Left lobe of liver (tissue), 2 donors: ENCODE measurements at places on chromosomes 13 and 19. TPM values are rescaled to one million over a fixed set of nuclear protein-coding genes. Genes with fewer than 3 reads are reported as not detected.

The CATSPERD gene
- total RNA-seq: not detected

The KISS1R gene
- total RNA-seq: not detected

The AMER2 gene
- not detected for total RNA-seq

The SHANK1 gene
- total RNA-seq: 0.23 TPM

The MAP4K1 gene
- total RNA-seq: 3.5 TPM

- DNase-seq: no peak
These were observed 690.8 kb upstream of the ARGLU1 start for GRCh38 chr13:107258599-107259187.

- DNase-seq: no peak
These were observed 28.9 kb upstream of the ZNF729 start for GRCh38 chr19:22257381-22257780.

DNA sequence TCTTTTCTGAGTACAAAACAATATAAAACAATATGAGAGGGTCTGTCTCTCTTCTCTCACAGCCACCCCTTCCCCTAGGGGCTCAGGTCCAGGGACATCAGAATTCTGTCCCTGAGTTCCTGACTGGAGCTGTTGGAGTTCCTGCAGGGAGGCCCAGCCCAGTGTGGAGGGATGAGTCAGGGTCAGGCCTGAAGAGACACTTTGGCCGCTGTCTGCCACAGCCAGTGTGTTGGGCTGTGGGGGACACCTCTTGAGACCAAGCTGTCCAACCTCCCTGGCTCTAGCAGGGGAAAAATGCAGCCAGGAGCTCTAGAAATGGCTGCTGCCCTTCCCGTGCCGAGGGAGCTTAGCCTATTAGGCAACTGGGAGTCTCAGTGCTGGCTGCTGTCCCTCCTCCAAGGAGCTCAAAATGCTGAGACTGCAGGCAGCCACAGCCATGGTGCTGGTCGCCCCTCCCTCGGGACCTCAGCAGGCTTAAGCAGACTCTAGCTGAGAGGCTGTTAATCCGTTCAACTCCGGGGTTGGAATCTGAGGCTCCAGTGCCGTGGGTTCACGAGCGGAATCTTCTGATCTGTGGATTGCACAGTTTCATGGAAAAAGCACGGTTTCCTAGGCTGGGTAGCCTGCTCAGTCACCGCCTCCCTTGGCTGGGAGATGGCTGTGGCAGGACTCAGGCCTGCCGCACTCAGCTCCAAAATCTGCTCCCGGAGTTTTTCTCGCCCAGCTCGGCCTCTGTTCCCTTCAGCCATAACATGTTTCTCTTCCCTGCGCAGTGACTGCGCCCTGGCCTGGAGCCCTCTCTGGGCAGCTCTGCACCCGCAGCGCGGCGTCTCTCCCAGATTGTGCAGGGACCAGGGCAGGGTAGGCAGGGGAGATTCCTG is 3.8 kb upstream of the ZNF626 start:
- DNase-seq: no peak

- DNase-seq: no peak
These were observed 6.3 kb upstream of the RXFP2 start for GRCh38 chr13:31733066-31733465.

DNA sequence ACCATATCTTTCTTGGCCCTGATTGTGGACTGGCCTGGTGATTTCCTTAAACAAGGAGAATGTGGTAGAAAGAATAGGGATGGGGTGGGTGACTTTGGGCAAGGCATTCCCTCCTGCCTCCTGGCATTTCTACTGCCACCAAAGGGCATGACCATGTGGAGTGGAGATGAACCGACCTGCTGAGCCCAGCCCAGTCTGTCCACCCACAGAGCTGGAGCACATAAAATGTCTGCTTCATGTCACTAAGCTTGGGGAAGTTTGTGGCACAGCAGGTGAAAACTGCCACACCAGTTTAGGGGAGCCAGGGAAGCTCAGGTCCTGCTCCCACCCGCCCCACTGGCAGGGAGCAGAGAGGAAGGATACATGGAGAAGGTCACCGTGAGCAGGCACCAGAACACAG is 6.3 kb downstream of the TMEM161A start:
- no peak for DNase-seq

GRCh38 chr19:6999933-7000332 is 21.3 kb downstream of the MBD3L2B start:
- DNase-seq: no peak

- DNase-seq: peak; percentile 82
These were observed 4.3 kb upstream of the C5AR1 start for GRCh38 chr19:47305309-47305751.

DNA sequence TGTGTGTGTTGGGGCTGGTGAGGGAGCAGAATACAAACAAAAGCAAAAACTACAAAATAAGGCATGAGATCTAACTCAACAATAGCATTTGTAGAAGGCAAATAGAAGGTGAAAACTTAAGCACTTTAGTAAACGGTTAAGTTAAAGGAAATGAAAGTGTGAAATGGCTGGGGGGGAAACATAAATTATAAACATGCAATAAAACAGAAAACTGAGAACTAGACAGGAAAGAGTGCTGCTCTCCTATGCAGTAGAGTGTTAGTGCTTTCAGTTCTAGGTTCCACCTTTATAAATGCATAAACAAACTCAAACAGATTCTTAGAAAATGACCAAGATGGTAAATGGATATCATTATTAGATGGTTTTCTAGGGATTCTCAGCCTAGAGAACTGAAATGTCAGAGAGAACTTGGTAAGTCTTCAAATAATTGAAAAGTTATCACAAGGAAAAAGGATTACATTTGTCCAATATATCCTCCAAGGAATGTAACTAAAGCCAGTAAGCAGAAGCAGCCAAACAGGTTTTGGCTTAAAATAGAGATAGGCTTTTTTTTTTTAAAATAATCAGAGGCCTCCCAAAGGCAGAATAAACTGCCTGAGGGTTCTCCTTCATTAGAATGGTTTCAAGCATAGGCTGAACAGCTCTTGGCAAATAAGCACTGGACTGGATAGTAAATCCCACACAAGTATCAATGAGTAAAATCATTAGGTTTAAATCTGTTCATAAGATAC is 23.3 kb downstream of the RBM26 start:
- no peak for DNase-seq

- peak; percentile 48 for DNase-seq
These were observed 32.7 kb downstream of the KDM4B start for GRCh38 chr19:5001615-5002014.
